Activated CD4-positive, alpha-beta T cell treated with anti-CD3 and anti-CD28 coated beads, Interleukin-2, amount 50 U/mL, for 1 hour (primary cell): ENCODE measurements at places on chromosomes 7 and 10.

DNA sequence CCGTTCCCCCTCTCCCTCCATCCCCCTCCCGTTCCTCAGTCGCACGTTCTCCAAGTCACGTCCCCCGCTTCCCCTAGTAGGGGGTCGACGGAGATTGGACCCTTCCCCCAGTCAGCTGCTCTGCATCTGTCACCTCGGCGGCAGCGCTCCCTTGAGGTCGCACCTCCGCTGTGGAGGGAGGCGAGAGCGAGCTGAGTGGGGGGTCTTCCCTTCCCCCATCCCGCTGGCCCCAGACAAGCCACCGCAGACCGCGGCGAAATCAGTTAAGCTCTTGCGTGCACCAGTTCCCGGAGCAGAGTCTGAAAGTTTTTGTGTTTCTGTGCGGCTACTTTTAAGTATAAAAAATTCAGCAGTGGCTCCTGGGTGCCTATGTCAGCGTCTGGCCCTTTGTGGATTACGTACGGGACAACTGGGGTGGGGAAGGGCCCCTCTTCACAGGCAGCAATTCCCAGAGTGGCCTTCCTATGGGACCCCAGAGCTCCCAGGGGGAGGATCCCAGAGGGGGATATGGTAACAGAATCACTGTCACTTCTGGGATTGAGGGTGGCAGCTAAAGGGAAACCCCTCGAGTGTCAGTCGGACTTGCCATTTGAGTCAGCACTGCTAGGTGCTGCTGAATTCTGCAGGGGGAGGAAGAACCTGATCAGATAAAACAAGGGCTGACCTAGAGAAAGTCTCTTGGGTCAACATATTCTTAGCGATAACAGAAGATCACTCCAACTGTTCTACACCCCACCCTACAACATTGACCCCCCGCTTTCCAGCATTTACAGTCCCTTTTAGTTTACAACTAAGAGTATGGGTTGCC is 12.5 kb upstream of the DDIT4 start:
- peak; percentile 15 for DNase-seq

DNA sequence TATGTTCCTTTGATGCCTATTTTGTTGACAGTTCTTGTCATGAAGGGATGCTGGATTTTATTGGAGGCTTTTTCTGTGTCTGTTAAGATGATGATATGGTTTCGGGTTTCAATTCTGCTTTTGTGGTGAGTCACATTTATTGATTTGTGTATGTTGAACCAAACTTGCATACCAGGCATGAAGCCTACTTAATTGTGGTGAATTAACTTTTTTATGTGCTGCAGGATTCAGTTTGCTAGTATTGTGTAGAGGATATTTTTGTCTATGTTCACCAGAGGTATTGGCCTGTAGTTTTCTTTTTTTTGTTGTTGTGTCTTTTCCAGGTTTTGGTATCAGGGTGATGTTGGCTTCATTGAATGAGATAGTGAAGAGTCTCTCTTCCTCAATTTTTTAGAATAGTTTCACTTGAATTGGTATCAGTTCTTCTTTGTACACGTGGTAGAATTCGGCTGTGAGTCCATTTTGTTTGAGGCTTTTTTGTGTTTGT is 345.9 kb downstream of the KIF20B start:
- no peak for DNase-seq

DNA sequence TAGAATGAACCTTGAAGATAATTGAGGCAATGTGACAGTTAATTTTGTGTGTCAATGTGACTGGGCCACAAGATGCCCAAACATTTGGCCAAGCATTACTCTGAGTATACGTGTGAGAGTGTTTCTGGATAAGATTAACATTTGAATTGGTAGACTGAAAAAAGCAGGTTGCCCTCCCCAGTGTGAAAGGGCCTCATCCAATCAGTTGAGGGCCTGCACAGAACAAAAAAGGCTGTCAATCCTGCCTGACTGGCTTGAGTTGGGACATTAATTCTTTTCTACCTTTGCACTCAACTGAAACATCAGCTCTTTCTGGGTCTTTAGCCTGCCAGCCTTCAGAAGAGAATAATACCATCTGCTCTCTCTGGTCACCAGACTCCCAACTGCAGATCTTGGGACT is 56.6 kb upstream of the PDE1C start:
- DNase-seq, result no peak

DNA sequence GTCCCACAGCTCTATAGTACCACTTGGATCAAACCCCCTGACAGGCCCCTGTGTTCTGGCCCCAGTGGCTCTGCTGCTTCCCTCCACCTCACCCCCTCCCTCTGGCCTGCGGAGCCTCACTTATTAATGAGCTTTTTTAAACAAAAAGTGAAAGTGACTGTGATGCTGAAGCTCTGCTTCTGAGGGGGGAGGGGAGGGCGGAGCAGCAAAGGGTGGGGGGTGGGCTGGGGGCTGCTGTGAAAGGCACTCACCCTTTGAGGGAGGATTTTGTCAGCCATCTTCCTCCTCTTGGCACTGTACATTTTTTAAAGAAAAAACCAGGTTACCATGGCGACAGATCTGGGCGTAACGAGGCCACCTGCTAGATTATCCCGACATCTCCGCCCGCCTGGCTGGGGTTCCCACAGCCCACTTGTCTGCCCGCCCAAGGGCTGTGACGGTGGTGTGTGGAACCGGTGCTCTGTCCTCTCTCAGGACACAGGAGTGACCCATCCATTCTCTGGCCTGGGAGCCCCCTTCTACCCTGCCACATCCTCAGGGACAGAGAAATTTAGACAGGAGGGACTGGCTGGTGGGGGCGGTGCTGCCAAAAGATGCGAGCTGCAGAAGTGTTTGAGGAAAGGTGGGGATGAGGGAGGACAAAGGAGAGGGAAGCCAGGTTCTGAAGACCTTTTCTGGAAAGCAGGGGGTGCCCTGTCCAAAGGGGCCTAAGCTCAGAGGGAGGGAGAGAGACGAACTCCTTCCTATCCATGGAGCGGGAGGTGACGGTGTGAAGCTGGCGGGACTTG is 4.9 kb downstream of the SMARCD3 start:
- DNase-seq, result peak; percentile 37

DNA sequence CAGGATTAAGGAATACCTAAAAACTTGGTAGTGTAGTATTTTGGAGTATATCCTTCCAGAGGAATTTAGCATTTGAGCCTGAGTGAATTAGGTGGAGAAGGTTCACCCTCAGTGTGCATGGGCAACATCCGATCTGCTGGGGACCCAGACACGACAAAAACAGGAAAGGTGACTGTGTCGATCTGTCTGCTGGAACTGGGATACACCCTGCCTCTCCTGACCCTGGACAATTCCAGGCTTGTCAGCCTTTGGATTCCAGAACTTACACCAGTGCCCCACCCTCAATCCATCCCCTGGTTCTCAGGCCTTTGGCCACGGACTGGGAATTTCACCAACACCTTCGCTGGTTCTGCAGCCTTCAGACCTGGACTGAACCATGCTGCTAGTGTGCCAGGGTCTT is 41.9 kb downstream of the PTPRE start:
- DNase-seq, result no peak

GRCh38 chr7:131935180-131935579 is 378.8 kb upstream of the PODXL start:
- no peak for DNase-seq

DNA sequence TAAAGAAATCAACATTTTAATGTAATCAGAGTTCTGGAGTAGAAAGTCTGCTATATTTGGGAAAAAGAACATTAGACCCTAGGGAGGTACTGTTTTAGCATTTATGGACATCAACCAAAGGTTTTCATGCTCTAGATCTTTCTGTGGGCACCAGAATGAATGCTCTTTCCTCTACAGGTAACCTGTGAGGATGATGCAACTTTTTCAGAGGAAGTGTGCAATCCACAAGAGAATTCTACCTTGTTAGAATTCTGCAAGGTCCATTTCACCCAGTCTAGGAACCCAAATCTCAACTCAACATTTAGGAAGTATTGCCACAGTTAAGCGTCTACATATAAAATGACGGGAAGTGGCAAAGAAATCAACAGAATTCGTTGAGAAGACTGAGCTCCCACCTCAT is 139.9 kb upstream of the FAM171A1 start:
- DNase-seq, result no peak

- no peak for DNase-seq
Measured at GRCh38 chr10:70164163-70164562, 6.2 kb downstream of the SAR1A start.

- no peak for DNase-seq
Measured at GRCh38 chr7:130721486-130722277, 12.3 kb downstream of the KLF14 start.

DNA sequence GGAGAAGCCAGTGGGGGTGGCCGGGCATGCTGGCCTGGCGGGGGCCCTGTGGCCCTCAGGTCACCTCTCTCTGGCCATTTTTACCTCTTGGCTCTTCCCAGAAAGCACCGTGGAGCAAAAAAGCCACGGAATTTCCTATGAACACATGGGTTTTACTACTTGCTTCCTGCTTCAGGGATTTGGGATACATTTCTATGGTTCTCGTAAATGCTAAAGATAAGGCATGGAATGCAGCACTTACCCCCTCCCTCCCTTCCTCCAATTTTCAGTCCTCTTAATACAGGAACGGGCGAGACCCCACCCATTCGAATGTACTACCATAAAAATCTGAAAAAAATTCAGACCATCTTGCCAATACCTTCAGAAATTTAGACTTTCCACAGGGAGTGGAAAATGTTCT is 279.7 kb downstream of the ARHGAP12 start:
- DNase-seq, result no peak

- DNase-seq, result no peak
Measured at GRCh38 chr10:95472304-95473088, 88.7 kb downstream of the SORBS1 start.

DNA sequence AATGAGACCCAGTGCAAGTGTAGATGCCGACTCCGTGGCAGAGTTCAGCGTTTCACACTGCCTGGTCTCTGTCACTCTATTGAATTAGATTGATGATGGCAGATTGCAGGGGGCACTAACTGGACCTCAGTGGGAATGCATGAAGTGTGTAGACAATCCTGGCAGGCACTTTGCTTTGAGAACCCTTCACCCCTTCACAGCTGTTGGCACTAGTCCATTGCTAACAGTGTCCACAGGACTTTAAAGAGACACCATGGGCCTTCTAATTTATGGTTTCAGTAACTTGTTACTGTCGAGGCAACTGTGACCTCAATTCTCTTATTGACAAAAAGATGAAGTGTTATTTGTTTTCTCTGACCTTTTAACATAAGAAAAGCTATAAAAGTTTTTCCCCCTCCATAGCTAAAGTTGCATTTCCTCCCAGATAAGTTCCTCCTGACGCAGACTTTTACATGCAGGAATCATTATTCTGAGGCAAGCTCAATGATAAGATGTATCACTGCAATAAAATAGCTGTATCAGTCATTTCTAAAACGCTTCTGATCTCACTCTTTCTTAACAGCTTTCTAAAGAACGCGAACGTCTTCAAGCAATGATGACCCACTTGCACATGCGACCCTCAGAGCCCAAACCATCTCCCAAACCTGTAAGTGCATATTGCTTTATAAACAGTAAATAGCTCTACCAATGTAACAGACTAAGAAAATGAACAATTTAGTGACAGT is 238.9 kb downstream of the FOXP2 start:
- no peak for DNase-seq

DNA sequence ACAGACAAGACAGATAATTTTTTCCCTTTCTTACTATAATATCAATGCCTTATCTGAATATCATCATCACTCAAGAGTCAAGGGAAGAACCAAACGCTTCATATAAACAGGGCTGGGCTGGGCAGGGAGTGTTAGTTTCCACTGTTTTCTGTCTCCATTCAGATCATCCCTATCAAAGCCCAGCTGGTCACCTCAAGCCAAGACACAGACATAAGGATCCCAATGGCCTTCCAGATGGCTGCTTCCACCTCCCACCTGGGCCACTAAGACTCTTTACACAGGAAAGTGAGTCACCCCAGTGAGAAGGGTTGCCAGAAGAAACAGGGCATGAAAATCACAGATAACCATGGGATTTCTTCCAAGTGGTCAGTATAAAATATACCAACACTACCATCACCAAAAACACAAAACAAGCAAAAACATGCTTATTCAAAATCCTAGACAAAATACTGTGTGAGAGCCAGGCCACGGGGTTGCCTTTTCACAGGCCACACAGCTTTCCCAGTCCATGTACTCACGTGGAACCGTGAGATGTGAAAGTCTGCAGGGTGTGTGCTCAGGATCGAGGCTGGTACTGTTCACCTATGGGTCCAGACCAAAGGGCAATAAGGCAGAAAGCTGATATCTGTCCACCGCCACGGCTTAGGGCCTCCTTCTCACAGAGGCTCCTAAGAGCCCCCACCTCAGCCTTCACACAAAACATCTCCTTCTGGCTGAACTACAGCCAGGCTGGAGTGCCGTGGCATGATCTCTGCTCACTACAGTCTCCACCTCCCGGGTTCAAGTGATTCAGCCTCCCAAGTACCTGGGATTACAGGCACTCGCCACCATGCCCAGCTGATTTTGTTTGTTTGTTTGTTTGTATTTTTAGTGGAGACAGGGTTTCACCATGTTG is 5.7 kb downstream of the PRSS1 start:
- DNase-seq, result no peak

GRCh38 chr10:5618042-5618441 is 48.4 kb downstream of the ASB13 start:
- DNase-seq, result no peak

DNA sequence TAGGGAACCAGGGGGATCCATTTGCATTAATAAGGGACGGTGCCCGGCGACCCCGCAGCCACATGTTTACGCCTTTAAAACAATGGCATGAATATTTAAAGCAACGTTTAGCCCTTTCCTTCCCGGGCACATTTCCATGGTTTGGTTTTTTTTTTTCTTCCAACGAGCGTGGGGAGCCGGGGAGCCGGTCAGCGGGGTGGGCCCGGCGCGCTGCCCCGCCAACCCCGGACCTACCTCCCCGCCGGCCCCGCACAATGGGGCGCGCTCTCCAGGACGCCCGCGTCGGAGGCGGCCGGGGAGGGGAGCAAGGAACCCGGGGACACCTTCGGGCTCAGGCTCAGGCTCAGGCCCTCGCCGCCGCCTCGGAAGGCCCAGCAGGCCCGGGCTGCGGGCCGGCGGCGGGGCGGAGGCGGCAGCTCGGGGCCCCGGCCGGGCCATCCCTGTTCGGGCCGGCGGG is 1.0 kb downstream of the SEPHS1 start:
- DNase-seq, result no peak

DNA sequence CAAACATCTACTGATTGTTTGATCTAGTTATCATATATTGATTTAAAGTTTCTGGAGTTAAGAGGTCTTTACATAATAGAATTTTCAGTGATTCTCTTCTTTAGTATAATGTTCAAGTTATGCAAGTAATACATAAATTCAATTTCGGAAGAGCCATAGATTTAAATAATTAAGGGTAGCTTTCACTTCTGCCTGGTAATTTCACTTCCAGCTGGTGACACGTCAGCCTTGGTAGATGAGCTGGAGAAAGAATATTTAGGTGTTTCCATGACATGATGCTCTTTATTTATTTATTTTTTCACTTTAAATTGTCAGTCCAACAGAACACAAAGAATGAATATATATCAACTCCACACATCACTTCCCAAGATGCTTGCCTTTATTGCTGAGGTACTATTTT is 5.2 kb upstream of the OTUD1 start:
- DNase-seq, result no peak
